ENCODE measurements at places on chromosomes 2 and 18.

DNA sequence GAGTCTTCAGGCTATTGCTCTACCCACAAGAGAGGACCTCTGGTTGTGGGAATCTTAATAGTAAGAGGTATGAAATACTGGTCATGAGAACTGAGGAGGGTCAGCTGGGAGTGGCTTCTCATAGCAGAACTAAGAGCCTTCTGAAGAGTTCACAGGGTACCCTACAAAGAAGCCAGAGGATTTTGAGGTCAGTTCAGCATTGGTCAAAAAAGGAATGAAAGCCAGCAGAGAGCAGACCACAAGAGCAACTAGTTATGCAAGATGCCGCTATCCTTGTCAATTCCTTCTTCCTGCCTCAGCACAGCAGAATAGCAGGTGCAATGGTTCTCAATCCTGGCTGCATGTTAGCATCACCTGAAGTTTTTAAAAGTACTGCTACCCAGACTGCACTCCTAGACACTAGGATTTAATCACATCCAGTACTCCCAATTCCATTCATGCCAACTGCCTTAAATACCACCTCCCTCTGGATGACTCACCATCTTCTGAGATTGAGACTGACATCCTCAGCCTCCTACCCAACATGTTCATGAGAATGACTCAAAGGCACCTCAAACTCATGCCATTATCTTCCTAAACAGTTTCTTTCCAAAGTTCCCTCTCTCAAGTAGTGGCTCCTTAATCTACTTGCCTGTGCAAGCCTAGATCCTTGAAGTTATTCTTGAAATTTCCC, 81.0 kb upstream of the RBMS1 start:
- no peak for DNase-seq

DNA sequence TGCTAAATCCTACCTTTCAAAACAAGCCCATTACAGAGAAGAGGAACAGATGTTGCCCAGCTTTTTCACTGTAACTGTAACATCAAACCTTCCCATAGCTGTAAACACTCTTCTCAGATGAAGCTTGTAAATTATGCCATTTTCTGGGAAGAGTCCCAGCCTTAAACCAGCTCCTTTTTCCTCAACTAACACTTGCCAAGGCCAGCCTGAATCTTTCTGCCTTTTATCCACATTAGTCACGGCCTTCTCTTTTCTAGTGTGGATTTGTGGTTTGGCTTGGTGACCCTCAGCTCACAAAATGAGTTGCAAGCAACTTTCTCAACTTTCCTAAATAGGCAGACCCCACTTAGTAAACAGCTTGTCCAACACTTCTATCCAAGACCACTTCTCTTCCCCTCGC, 90.2 kb downstream of the CABLES1 start:
- no peak for DNase-seq

- DNase-seq = no peak
Observed at GRCh38 chr2:223228871-223229270, 176.9 kb downstream of the KCNE4 start.

DNA sequence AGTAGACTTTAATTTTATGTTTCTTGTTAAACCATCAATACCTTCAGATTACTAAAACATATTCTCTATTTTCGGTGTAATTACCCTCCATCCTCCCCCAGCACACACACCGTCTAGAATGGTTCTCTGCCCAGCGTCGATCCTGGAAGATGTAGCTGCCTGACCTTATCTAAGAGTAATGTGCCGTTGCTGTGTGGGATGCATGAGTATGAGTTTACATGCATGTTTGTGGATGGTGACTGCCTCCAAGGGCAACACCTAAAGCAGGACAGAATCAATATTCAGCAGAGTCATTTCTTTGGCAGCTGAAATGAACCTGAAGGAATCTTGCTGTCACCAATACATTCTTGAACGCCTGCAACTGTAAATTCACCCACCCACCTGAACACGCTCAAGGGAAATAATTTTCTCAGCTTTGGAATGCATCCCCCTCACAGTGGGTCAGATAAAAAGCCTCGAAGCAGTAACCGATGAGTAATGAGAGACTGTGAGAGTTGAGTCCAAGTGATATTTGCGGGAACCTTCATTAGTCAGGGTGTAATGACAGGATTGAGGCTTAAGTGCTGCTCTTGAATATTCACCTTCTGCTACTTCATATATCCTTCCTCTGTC, 155.8 kb upstream of the RND3 start:
- DNase-seq = no peak

GRCh38 chr2:10665833-10666232, 23.9 kb downstream of the NOL10 start:
- no peak for DNase-seq

DNA sequence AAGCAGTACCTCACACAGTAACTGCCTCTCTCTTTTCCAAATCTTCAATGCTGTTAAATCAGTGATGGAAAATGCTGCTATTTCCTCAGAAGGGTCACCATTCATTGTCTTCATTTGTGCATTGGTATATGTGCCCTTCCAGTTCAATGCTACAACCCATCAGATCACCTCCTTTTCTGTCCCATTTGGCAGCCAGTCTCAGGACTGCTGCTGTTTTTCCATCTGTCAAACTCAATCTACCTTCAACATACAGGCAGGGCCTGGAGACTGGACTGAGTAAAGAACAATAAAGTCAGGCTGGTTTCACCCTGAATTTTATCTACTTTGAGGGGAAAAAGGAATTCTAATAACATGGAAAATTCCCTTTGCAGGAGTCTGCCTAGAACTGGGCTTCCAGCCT, 17.9 kb downstream of the ZNF385B start:
- DNase-seq = no peak

DNA sequence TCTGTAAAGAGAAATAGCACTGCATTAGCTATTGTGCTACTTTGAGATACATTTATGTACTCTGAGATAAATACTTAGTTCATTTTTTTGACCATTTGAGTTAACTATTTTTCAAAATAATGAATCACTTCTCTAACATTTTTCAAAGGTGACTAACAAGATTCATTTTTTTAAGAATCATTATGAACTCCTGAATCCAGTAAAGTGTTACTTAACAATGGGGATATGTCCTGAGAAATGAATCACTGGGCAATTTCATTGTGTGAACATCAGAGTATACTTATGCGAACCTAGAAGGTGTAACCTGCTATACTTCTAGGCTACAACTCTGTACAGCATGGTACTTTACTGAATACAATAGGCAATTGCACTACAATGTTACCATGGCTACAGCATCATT, 355.8 kb downstream of the ARL6IP6 start:
- no peak for DNase-seq

GRCh38 chr2:67256892-67257291, 140.2 kb upstream of the ETAA1 start:
- no peak for DNase-seq

GRCh38 chr18:79348066-79348465, 47.7 kb upstream of the NFATC1 start:
- no peak for DNase-seq

DNA sequence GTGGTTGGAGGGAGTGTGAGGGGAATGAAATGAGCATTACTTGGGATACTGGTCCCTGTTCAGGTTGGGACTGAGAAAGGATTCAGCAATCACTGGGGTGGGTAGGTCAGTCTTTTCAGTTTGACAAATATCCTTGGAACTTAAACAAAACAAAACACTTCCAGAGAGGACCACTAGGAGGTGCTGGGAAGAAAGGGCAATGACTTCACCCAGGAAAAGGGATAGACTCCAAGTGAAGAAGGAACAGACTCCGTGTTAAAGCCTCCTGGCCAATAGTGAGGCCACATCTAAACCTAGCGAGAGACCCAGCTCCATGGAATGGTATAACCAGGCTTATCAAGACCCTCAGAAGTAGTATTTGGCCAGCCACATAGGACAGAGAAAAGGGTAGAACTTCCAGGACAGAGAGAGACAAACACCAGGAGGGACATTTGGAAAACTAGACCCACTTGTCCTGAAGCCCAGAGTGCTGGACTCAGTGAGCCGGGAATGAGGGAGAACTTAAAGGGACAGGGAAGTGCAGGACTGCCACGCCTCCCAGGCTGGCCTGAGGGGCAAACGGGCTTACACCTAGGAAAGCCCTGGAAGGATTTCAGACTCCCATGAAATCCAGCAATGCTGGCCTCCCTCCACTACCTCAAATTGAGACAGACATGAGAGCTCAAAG, 19.6 kb upstream of the KCNG3 start:
- peak; percentile 25 for DNase-seq

GRCh38 chr18:10487154-10487553, 32.7 kb downstream of the APCDD1 start:
- DNase-seq = no peak

- DNase-seq = no peak
Observed at GRCh38 chr18:78924301-78924700, 55.3 kb upstream of the SALL3 start.

GRCh38 chr2:159591221-159591620, 25.1 kb downstream of the BAZ2B start:
- no peak for DNase-seq

GRCh38 chr2:150047620-150048222, 439.7 kb downstream of the RND3 start:
- DNase-seq = no peak

GRCh38 chr2:192236136-192236535, 41.4 kb upstream of the TMEFF2 start:
- DNase-seq = no peak

DNA sequence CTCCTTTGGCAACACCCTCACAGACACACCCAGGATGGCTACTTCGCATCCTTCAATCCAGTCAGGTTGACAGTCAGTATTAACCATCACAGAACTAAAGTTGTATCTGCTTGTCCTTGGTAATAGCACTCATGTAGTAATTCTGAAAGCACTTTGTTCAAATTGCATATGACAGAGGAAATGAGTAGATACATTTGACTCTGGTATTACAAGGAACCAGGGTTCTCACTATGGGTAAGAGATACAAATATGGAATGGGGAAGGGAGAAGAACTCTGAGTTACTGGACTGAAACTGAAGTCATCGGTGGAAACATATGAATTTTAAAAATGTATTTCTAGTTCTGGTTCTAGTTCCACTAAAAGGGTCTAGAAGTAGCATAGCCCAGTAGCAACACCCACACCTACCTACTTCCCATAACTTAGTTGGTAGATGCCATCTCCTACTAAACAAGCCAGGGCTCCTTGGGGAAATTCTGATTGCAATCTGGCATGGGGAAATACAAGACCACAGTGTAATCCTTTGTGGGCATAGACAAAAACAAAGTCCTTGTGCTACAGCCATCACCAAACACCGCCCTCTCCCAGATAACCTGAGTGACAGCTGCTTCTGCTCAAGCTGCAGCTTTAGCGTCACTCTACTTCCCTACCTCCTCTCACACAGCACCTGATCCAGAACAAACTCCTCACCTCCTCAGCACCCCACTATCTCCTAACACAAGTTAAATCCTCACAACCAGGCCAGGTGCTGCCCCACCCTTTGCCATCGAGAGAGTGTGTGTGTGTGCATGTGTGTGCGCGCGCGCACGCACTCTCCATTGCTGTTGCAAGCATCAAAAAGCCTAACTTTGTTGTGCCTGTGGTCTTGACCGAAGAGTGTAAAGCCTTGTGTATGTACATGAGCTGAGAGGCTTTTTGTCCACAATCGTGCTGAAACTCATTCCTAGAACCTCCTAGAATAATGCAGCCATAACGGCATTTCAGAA, 31.4 kb upstream of the CD226 start:
- no peak for DNase-seq

DNA sequence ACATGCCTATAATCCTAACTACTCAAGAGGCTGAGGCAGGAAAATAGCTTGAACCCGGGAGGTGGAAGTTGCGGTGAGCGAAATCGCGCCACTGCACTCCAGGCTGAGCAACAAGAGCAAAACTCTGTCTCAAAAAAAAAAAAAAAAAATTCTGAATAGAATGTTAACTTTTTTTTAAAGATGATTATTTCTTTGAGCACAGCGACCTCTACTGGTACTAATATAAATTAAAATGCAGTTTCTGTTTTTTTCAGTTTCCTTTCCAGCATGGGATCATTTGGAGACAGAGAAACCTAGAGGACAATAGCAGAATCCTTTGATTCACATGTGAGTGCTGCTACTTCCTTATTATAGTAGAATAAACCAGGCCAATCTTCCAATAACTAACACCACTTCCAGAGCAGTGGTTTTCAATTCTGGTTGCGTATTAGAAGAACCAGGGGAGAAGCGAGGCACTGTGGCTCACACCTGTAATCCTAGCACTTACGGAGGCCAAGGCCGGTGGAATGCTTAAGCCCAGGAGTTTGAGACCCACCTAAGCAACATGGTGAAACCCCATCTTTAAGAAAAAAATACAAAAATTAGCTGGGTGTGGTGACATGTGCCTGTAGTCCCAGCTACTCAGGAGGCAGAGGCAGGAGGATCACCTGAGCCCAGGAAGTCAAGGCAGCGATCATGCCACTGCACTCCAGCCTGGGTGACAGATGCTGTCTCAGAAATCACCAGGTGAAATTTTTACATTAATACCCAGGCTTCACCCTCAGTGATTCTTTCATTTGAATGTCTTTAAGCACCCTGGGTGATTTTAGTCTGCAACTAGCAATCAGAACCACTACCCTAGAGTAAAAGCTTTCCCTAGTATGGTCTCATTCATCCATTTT, 10.1 kb downstream of the SRSF7 start:
- peak; percentile 14 for DNase-seq

DNA sequence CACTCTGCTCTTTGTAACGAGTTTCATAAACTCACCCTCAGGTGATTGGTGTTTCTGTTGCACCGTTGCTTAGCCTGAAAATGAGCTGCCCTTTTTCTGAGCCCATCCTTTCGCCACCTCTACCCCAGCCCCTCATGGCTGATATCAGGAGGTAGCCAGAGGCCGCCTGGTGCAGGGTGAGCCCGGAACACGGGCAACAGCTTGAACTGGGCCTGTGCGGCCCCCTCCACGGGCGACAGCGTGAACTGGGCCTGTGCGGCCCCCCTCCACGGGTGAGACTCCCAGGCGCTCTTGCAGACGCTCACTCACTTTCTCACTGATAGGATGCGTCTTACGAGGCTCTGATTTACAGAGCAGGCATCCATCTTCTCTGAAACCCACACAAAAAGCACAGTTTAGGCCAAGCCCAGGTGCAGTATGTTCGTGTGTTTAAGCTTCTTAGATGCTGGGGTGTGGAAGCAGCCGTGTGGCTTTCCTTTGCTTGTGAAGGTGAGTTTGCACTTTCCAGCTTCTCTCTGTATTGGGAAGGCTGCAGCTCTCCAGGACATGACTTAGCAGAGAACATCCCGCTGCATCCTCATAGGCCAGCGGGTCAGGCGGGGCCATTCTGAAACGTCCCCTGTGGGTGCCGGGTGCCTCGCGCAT, 83.5 kb downstream of the NFATC1 start:
- DNase-seq = no peak

DNA sequence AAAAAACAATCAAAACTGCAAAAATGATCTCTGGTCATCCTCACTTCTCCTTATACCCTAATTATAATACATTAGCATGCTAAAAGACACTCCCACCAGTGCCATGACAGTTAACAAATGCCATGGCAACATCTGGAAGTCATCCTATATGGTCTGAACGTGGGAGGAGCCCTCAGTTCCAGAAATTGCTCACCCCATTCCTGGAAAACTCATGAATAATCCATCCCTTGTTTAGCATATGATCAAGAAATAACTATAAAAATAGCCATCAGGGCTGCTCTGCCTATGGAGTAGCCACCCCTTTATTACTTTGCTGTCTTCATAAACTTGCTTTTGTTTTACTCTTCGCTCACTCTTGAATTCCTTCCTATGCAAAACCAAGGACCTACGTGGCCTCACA, 5.7 kb upstream of the C2orf80 start:
- DNase-seq = no peak

- no peak for DNase-seq
Observed at GRCh38 chr18:69947361-69948133, at the start of gene CD226. Gene CD226, minus strand, starts transcription at chr18:69947873. Its CDS starts 467 bp downstream, at chr18:69947406.

All from NCI-H2081 (cell line).